NCI-H748 treated with DMSO at 0.1 percent for 48 hours (cell line): ENCODE measurements at places on chromosomes 11 and 22.

GRCh38 chr11:116605543-116606459 lies 167.0 kb downstream of the BUD13 start:
- DNase-seq = no peak

DNA sequence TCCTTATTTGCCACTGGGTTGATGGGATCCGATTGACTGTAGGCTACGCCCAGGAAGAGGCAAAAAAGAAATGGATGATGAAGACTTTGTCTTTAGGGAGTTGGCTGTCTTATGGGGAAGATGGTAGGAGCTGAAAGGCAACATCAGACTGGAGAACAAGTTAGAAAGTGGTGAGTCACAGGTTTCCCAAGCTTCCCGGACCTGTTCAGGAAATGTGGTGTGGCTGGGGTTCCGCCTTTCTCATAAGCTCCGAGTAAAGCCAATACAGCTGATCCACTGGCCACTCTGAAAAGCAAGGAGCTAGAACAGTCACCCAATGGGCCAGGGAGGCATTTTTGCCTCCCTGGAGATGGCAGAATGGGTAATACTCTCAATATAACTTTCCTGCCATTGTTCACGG lies 194.5 kb downstream of the SNX19 start:
- no peak for DNase-seq

DNA sequence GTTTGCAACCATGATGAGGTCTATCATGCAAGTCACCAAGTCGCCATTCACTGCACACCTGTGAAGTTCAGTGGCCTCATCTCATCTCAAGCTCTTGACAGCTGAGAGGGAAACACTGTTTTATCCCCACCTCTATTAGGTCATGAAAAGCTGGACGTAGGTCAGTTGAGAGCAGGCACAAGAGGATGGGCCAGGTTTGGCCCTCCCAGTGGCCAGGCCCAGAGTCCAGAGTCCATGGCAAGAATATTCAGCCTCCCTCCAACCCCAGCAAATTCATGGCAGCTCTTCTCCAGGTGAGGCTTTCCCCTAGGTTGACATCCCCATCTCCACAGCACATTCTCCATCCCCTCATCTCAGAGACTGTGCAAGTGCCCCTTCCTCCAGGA lies 22.0 kb upstream of the ISX start:
- DNase-seq = no peak

DNA sequence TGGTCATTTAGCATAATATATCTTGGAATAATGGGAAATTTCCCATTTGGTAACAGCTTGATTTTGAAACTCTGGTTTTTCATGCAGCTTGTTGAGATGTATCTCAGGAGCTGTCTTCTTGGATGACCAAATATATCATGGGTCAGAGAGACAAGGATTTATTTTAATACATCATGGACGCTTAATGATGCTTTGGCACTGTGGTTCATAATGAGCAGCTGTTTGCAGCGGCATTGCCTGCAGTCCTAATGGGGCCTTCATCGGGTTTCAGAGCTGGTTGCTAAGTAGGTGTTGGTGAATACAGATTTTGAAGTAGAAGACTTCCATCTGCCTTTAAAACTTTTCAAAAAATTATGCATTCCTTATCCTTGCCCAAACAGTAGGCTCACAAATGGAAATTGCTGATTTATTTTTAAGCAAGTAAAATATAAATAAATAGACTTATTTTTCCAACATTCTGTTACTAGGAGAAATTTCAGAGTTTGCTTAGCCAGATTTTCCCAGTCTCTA lies 389.5 kb upstream of the FAT3 start:
- DNase-seq = no peak

DNA sequence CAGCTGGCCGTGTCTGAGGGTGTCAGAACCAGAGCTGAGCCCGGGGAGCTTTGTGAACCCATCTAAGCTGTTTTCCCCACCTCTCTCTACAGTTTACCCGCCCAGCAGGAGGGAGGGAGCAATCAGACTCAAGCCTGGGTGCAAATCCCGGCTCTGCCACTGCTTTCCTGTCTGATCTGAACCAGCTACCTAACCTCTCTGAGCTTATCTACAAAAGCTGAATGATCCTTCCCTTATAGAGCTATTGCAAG lies 252 bp downstream of the APOL2 start:
- no peak for DNase-seq

GRCh38 chr22:45335021-45335818 lies 25.5 kb downstream of the FAM118A start:
- no peak for DNase-seq

- DNase-seq = no peak
Observed at GRCh38 chr11:10770626-10771254, 19.7 kb downstream of the CTR9 start.

DNA sequence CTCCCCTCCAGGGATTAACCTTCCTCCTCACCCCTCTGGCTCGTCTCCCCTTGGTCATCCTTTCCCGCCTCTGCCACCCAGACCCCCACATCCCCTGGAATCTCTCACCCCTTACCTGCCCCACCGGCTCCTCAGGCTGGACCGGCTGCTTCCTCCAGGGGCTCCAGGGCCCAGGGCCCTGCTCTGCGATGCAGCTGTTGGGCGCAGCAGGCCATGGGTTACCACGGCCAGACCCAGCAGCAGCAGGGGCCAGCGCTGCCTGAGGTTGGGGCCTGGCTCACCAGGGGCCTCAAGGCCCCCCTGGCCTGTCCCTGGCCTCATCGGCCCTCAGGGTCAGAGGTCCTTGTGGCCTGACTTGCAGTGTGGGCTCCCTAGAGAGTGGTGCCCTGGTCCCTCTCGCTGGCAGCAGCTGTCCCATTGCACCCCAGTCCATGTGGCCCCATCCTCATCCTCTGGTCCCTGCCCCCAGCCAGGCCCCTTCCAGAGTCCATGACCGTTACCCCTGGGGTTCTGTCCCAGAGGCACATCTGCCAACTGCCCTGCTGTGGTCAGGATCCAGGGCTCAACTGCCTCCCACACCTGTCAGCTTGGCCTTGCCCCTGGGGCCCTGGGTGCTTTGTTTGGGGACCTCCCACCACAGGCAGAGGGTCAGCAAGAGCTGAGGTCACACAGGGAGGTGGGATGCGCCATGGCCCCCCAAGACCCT lies at the start of gene IGLL1:
IGLL1 (minus strand) TSS at position 421 of the 706 bp plus-strand sequence; CDS start at position 321, 100 bp downstream.
- no peak for DNase-seq

- no peak for DNase-seq
Observed at GRCh38 chr11:72688486-72688885, 14.3 kb upstream of the PDE2A start.

GRCh38 chr11:46463701-46464421 lies 72.3 kb upstream of the CHRM4 start:
- DNase-seq = no peak

GRCh38 chr22:35629406-35630216 lies 12.5 kb upstream of the MB start:
- DNase-seq = no peak
